Brain (organoid and tissue), 16 donors: ENCODE measurements at places on chromosomes 5 and 9.

- no peak for DNase-seq
Measured at GRCh38 chr5:78912085-78912771, 72.9 kb downstream of the ARSB start.

- peak; percentile 80 for DNase-seq
Measured at GRCh38 chr5:1800472-1801221, 560 bp upstream of the NDUFS6 start.

GRCh38 chr5:134143431-134143830, 28.9 kb downstream of the TCF7 start:
- DNase-seq, result no peak

DNA sequence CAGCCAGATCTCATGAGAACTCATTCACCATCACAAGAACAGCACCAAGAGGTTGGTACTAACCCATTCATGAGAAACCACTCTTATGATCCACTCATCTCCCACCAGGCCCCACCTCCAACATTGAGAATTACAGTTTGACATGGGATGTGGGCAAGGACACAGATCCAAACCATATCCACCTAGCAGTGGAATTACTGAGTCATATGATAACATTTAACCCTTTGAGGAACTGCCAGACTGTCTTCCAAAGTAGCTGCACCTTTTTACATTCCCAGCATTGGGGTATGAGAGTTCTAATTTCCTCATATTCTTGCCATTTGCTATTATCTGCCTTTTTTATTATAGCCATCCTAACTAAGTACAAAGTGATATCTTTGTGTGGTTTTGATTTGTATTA, 51.9 kb downstream of the CTNNA1 start:
- no peak for DNase-seq

DNA sequence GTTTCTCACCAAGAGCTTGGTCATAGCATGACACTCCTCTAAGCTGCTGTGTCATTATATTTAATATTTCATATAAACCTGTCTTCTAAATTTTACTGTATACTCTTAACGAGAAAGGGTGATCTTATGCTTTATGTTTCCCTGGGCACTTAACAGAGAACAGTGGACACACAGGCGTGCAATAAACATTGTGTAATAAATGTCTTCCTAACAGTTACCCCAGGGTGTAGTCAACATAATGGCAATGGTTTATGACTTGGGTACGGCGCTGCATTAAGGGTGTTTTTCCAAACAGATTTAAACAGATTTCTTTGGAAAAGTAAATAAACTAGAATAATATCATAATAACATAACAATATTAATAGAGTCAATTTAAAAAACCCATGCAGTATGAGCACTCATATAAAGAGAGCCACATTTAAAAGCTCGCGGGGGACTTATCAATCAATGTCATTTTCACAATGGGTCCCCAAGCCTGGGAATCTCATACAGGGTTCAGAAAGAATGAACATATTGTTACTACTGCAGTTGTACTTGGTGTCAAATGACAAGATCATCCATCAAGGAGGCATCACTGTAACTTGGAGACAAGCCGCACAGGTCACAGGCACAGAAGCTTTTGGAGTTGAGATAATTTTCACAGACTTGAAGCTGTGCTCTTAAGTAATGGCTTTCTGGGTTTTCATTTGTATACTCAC, 376.4 kb downstream of the CTNND2 start:
- DNase-seq, result no peak

DNA sequence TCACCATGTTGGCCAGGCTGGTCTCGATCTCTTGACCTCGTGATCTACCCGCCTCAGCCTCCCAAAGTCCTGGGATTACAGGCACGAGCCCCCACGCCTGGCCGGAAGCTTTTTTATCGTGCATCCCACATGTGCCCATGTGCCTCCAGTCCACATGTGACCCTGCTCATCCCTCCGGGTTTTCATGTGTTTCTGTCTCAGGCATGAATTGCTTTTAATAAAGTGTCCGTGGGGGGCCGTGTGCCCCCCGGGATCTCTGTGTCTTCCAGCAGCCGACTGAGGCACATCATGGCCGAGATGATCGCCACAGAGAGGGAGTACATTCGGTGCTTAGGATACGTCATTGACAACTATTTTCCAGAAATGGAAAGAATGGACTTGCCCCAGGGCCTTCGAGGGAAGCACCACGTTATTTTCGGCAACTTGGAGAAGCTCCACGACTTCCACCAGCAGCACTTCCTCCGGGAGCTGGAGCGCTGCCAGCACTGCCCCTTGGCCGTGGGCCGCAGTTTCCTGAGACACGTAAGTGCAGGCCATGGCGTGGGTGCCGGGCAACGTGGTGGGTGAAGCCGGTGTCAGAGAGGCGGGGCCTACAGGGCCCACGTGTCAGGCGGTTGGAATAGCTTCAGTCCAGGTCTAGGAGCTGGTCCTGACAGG, 22.1 kb upstream of the LRRC14B start:
- no peak for DNase-seq

- no peak for DNase-seq
Measured at GRCh38 chr9:2743937-2744529, 26.7 kb downstream of the KCNV2 start.
